SK-N-SH (cell line): ENCODE measurements at places on chromosomes 5 and 9. TPM values are rescaled to one million over a fixed set of nuclear protein-coding genes. Genes with fewer than 3 reads are reported as not detected.
A peak's percentile ranks its signal among the peaks of the same experiment; 100 is the strongest.

The PTGER4 gene
- 0.06 TPM in 1 of 2 replicates, not detected in the other for polyA plus RNA-seq

The NSMF gene
- polyA plus RNA-seq = 58.6 and 58.8 TPM in 2 replicates

The BHMT2 gene
- not detected in 2 replicates for polyA plus RNA-seq

DNA sequence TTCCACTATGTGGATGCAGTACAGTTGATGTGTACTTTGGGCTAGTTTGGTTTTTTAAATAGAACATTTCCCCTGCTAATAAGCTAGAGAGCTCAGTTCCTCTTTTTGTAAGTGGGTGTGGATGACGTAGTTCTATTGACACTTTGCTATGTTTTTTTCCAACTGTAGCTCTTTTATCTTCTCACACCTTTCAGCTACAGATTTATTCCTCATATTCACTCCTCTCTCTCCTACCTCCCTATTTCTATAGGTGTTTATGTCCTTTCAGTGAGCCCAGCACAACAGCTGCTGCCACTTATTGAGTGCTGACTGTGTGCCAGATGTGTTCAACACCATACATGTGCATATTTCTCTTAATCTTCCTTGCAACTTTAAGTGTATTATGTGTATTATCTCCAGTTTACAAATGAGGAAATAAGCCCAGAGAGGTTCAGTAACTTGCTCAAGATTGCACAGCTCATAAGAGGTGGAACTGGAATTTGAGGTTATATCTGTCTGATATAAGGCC is 215.7 kb downstream of the SEMA6A start:
- peaks cover 14% of the 10 kb centered on the region for H3K4me1 ChIP-seq
- no peaks in the 10 kb centered on the region for H3K27me3 ChIP-seq
- no peak overlapping the region for H3K27ac ChIP-seq
- H3K4me3 ChIP-seq = no peak overlapping the region
- no peak for DNase-seq

DNA sequence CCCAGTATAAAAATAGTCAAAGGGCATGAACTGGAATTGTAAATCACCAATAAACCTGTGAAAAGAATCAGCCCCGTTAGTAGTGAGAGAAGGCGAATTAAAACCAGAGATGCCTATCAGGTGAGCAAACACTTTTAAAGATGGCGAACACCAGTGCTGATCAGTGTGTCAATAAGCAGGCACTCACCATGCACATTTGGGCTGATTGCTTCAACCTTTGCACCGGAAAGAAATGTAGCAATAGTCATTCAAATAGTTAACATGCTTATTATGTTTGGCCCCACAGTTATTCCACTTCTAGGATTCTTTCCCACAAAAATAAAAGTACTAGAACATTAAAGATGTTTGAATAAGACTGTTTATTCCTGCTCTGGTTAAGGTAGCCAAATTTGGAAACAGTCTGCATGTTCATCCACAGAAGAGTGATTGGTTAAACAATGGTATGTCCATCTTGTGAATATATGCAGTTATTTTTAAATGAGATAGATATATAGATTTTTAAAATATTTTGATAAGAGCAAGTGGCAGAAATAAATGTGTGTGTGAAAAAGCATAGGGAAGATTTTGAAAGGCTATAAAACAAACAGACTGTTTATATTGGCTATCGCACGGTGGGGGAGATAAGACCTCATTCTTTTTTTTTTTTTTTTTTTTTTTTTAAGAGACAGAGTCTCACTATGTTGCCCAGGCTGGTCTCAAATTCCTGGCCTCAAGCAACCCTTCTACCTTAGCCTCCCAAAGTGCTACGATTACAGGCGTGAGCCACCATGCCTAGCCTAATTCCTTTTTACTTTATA is 112.2 kb downstream of the PIP5K1B start:
- DNase-seq = no peak
- no peaks in the 10 kb centered on the region for H3K4me1 ChIP-seq
- no peaks in the 10 kb centered on the region for H3K36me3 ChIP-seq
- H3K27ac ChIP-seq = no peak overlapping the region
- H3K27me3 ChIP-seq = peaks cover 8% of the 10 kb centered on the region
- no peak overlapping the region for H3K4me3 ChIP-seq

The PSMB7 gene
- 357 and 484 TPM in 2 replicates for polyA plus RNA-seq

DNA sequence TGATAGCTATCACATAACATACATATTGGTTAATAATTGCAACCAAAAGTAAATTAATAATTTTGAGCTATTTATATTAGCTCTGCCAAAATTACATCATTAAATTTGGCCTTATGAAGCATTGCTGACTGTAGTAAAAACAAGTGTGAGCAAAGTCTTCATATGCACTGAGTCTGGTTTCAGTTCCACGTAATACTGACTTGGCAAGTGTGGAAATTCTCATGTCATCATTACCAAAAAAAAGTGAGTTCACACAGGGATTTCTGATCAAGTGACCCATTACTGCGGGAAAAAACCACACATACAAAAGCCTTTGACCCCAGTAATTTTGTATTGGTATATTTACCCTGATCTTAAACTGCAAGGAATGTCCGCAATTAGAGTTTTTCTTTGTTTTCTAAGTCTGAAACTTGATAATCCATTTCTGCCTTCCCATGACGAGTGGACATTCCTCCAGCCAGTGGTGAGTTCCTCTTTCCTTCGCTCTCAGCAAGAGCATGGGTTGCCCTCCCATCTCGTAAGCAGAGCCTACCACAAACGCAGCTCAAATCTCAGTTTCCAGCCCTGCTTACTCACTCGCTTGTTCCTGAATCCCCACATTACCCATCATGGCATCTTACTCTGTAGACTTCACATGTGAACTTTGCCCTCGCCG is 220.2 kb upstream of the DMRT1 start:
- H3K27ac ChIP-seq = no peak overlapping the region
- H3K36me3 ChIP-seq = no peaks in the 10 kb centered on the region
- no peak overlapping the region for H3K4me3 ChIP-seq
- peaks cover 66% of the 10 kb centered on the region for H3K27me3 ChIP-seq

- H3K4me1 ChIP-seq = no peaks in the 10 kb centered on the region
- no peak for DNase-seq
- no peak overlapping the region for H3K4me3 ChIP-seq
Observed at GRCh38 chr9:85053206-85053786, 383.8 kb downstream of the NTRK2 start.

The IER5L gene
- polyA plus RNA-seq = 8.9 and 16.2 TPM in 2 replicates

- peaks cover 22% of the 10 kb centered on the region; the same call in 1 of the 2 replicates for H3K4me1 ChIP-seq
- DNase-seq = no peak
- peaks cover 41% of the 10 kb centered on the region for H3K36me3 ChIP-seq
Observed at GRCh38 chr5:72234868-72235267, 85.2 kb downstream of the MRPS27 start.

The MYOT gene
- polyA plus RNA-seq = 0.02 and 0.06 TPM in 2 replicates

DNA sequence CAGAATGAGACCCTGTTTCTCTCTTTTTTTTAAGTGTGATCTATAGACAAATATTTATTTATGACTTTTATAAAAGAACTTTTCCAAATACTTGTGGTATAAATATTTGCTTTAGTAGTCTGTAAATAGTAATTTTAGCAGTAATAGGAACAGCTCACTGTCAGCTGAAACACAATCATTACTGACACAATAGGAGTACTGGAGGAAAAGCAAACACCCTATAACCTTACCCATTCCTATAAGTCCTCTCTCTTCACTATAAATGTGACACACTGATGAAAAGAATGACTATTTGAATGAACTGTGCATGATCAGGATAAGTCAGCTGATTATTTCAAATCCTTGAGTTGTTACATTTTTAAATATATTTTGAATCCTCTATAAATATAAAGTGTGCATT is 72.4 kb downstream of the CDH12 start:
- H3K36me3 ChIP-seq = no peaks in the 10 kb centered on the region
- no peak overlapping the region for H3K4me3 ChIP-seq
- H3K27me3 ChIP-seq = no peaks in the 10 kb centered on the region
- no peaks in the 10 kb centered on the region for H3K4me1 ChIP-seq
- DNase-seq = no peak
- H3K27ac ChIP-seq = no peak overlapping the region

GRCh38 chr5:12794476-12795332 is 890.5 kb upstream of the CTNND2 start:
- H3K36me3 ChIP-seq = no peaks in the 10 kb centered on the region
- H3K27me3 ChIP-seq = no peaks in the 10 kb centered on the region
- H3K4me3 ChIP-seq = no peak overlapping the region
- no peaks in the 10 kb centered on the region for H3K4me1 ChIP-seq
- DNase-seq = peak; percentile 8

GRCh38 chr9:108869092-108869725 is 7.1 kb downstream of the ACTL7A start:
- H3K4me3 ChIP-seq = no peak overlapping the region
- DNase-seq = no peak
- H3K27me3 ChIP-seq = no peaks in the 10 kb centered on the region
- no peaks in the 10 kb centered on the region for H3K4me1 ChIP-seq

The POU5F2 gene
- polyA plus RNA-seq = 0.02 TPM in 2 replicates

- H3K27me3 ChIP-seq = no peaks in the 10 kb centered on the region
- H3K4me3 ChIP-seq = no peak overlapping the region
- H3K4me1 ChIP-seq = peaks cover 22% of the 10 kb centered on the region
- peaks cover 4% of the 10 kb centered on the region; the same call in 1 of the 2 replicates for H3K36me3 ChIP-seq
- no peak for DNase-seq
Observed at GRCh38 chr5:73897893-73898292, 271.9 kb downstream of the ARHGEF28 start.

- H3K4me1 ChIP-seq = no peaks in the 10 kb centered on the region
- no peak overlapping the region for H3K4me3 ChIP-seq
- no peak overlapping the region for H3K27ac ChIP-seq
Observed at GRCh38 chr9:133576875-133577736, 32.1 kb downstream of the FAM163B start.

GRCh38 chr5:55232271-55232984 is 980 bp downstream of the CCNO start:
- peak overlapping the region; percentile 39 for H3K4me3 ChIP-seq
- DNase-seq = peak; percentile 39
- no peaks in the 10 kb centered on the region for H3K36me3 ChIP-seq
- H3K4me1 ChIP-seq = no peaks in the 10 kb centered on the region
- peaks cover 98% of the 10 kb centered on the region for H3K27me3 ChIP-seq

GRCh38 chr5:112238473-112238872 is 180.6 kb downstream of the EPB41L4A start:
- H3K4me1 ChIP-seq = no peaks in the 10 kb centered on the region
- no peaks in the 10 kb centered on the region for H3K27me3 ChIP-seq
- peak; percentile 30 for DNase-seq
- no peak overlapping the region for H3K27ac ChIP-seq
- no peak overlapping the region for H3K4me3 ChIP-seq

- H3K27me3 ChIP-seq = no peaks in the 10 kb centered on the region
- DNase-seq = no peak
- H3K4me1 ChIP-seq = no peaks in the 10 kb centered on the region
- H3K4me3 ChIP-seq = no peak overlapping the region
- no peak overlapping the region for H3K27ac ChIP-seq
- no peaks in the 10 kb centered on the region for H3K36me3 ChIP-seq
Observed at GRCh38 chr9:6590772-6591384, 54.7 kb downstream of the GLDC start.

The ZNF618 gene
- polyA plus RNA-seq = 5.0 and 6.2 TPM in 2 replicates

The SLC45A2 gene
- polyA plus RNA-seq = 0.02 TPM in 1 of 2 replicates, not detected in the other

The DND1 gene
- polyA plus RNA-seq = 1.2 and 2.1 TPM in 2 replicates

DNA sequence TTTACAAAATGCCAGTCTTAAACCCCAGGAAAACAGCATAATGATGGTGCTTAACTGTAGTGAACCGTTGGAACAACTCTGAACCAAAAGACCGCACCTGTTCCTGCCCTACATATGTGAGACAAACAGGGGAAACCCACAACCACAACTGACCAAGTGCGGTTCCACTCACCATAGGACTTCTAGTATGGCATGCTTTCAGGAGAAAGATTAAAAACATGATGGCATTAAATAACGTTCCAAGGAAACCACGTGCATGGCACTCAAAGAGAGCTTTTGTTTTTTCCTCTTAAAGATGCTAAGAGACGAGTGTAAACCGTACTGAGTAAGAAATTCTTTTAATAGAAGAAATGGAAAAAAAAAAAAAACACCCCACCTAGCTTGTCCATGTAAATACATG is 119.8 kb downstream of the SSBP2 start:
- DNase-seq = no peak
- H3K36me3 ChIP-seq = no peaks in the 10 kb centered on the region; the same call in 1 of the 2 replicates
- no peak overlapping the region for H3K27ac ChIP-seq
- H3K4me3 ChIP-seq = no peak overlapping the region
- H3K27me3 ChIP-seq = no peaks in the 10 kb centered on the region

The PCA3 gene
- 0.21 TPM in 2 replicates for polyA plus RNA-seq

DNA sequence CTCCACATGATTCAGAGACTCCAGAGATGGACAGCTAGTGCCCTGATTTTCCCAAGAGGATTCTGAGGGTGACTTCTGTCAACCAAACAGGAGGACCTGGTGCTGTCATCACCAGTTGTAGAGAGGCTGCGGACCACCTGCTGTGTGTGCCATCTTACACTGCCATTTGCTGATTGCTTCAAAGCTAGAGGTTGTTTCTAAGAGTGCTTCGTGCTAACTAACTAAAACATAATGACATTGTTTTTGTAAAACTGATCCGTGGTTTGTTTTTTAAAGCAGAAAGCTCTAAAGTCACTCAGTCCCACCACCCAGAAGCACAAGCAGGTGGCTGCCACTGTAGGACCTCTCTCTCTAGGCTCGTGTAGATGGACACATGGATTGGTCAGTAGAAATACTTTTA is 12.2 kb downstream of the TENT4A start:
- peaks cover 66% of the 10 kb centered on the region for H3K4me1 ChIP-seq
- no peak overlapping the region for H3K4me3 ChIP-seq
- H3K27me3 ChIP-seq = no peaks in the 10 kb centered on the region
- no peak for DNase-seq

DNA sequence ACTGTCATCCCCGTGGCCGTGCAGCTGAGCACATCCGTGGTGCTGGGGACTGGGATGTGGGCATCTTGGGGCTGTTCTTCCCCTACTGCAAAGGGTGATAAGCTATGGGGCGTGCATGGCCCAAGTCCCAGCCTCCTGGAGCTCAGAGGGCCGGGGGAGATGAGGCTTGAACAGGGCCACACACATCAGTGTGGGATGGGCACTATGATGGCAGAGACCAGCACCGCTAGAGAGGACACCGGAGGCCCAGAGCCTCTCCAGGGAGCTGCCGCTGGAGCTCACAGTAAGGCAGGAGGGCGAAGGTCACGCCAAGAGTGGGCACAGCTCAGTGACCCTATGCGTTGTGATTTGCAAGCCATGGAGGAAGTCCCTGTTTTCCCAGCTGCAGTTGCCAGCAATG is 63.5 kb downstream of the OLFM1 start:
- no peaks in the 10 kb centered on the region for H3K36me3 ChIP-seq
- no peak for DNase-seq
- no peaks in the 10 kb centered on the region for H3K27me3 ChIP-seq

DNA sequence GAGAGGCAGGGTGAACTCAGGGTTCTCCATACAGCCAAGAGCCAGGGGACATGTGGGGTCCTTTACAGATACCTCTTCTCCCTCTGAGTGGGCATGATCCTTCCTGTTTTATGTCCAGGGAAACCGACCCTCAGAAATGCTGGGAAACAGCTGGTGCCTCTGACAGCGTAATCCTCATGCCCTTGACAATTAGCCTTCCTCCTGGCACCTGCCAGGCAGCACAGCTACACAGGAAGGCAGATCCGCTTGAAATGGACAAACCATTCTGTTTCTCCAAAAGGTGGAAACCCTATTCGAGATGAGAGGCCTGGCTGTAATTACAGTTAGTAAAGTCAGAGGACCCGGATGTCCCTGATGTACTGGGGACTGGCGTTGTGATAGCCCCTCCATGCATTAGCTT is 7.2 kb downstream of the ERGIC1 start:
- H3K4me1 ChIP-seq = peaks cover 3% of the 10 kb centered on the region; the same call in 1 of the 2 replicates
- H3K27ac ChIP-seq = no peak overlapping the region
- H3K27me3 ChIP-seq = no peaks in the 10 kb centered on the region

- no peaks in the 10 kb centered on the region for H3K27me3 ChIP-seq
- no peaks in the 10 kb centered on the region for H3K36me3 ChIP-seq
- DNase-seq = no peak
- 0 out of 2 replicates have a peak overlapping the region, but pooled peaks have one; percentile 5 for H3K27ac ChIP-seq
- H3K4me3 ChIP-seq = no peak overlapping the region
Observed at GRCh38 chr9:12838546-12838945, 63.7 kb downstream of the LURAP1L start.
